ENCODE measurements at places on chromosomes 2 and 18.

DNA sequence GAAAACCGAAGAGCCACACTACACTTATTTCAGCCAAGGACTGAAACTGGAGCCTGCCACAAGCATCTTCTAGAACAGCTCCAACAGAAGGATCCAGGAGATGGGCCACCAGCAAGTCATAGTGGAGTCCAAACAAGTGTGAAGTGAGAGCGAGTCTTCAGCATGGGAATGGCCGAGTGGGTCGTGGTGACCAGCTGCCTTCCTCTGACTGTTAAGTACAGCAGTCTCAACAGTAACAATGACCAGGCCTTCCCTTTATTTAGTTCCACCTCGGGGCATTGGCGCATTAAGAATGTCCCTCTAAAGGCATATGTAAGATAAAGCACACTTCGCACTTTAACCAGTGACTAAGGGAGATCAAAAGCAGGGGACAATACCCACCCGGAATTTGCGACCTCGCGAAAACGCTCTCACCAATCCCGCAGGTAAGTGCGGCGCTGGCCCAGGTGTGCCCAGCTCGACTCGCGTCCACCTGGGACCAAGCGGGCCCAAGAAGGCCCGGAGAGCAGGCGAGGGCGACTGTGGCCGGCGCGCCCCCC is 1.1 kb downstream of the L3MBTL4 start:
- no peak for DNase-seq

DNA sequence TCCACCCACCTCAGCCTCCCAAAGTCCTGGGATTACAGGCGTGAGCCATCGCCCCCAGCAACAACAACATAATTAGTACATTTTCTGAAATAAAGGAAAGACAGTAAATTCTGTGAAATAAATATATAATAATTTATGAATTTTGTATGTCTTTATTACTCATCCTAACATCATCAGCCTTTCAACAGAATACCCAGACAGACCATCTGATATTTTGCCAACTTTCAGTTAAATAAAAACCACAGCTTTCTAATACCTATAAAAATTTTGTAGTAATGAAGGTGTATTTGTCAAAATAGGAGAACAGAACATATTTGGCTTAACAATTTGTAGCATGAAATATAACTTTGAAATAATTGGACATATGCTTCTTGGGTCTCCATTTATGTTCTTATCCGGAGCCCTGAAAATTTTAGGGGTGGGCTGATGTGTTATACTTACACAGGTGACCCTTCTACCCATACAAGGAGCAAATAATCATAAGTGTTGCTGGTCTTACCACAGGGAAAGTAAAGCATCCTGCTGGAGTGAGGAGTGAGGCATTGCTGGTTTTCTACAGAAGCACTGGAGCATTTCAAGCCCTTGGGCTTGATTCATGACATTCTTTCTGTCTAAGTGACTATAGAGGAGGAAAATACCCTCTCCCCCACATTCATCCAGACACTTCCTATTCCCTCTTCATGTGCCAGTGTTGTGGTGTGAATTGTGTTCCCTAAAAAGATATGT is 99.3 kb downstream of the SPOPL start:
- DNase-seq, result no peak

DNA sequence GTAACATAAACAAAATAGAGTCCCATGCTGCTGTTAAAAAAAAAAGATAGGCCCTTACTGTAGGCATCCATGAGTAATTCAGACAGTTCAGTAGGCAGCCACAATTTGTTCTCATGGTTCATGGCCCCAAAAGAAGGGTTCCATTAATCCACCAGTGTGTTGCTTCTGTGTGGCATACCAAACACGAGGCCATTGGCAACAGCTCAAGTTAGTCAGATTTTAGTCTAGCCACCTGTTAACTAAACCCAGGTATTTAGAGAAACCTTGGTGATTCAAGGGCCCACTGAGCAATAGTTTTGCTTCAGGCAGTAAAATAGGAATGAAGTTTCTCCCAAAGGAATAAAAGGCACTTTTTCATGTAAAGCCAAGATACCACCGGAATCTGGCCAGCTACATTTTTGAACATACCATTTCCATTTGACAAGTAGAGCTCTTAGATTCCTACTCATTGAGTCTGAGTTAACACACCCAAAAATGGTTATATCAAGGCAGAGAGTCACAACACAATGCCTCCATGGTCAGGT is 80.1 kb upstream of the SRD5A2 start:
- no peak for DNase-seq

GRCh38 chr18:32264401-32264800 is 74.6 kb downstream of the MEP1B start:
- no peak for DNase-seq
